ENCODE measurements at places on chromosomes 2 and 18.

DNA sequence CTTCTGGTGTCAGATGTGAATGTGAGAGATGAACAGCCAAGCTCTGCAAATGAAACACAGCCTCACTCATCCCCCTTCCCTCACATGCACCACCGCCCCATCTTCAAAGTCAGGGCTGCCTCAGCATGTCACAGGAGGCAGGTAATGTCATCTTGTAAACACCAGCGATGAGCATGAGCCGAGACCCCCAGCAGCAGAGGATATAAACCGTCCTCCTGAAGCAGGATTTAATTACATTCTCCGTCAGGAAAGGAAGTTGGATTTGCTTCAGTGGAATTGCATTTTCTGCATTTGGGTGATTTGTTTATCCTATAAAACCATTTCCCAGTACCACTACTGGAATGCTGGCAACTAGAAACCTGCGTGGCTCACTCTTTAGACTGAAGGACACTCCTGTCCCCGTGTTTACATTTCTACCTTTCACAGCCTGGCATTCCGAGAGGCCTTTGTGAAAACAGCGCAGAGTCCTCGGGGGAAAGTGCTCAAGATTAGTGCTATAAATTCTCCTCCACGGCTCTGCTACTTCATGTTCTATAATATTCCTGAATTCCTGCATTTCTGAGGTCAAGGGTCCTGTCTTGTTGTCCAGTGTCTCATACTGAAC lies 619.2 kb downstream of the IRS1 start:
- no peak for DNase-seq

- DNase-seq, result no peak
Observed at GRCh38 chr2:54422072-54422581, 34.0 kb upstream of the SPTBN1 start.

- DNase-seq, result no peak
Observed at GRCh38 chr2:106892048-106892447, 6.1 kb upstream of the ST6GAL2 start.

- no peak for DNase-seq
Observed at GRCh38 chr18:6811816-6812215, 82.3 kb downstream of the ARHGAP28 start.

GRCh38 chr2:204109681-204110080 lies 173.1 kb downstream of the ICOS start:
- no peak for DNase-seq

DNA sequence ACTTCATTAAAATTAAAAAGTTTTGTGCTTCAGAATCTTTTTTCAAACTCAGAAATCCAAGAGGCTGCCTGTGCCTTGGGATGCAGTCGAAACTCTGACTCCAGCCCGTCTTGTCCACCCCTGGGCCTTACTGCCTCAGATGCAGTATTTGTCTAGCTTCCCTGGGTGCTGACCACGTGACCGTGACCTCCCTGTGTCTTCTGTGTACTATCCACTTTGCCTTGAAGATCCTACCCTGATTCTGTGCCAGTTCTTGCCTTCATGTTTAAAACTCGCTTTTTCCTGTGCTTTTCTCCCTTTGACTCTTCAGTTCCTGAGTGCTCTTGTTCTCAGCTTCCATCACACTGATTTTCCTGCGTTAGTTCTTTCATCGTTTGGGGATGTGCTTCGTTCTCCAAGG lies 80.7 kb downstream of the ITGB1BP1 start:
- no peak for DNase-seq

DNA sequence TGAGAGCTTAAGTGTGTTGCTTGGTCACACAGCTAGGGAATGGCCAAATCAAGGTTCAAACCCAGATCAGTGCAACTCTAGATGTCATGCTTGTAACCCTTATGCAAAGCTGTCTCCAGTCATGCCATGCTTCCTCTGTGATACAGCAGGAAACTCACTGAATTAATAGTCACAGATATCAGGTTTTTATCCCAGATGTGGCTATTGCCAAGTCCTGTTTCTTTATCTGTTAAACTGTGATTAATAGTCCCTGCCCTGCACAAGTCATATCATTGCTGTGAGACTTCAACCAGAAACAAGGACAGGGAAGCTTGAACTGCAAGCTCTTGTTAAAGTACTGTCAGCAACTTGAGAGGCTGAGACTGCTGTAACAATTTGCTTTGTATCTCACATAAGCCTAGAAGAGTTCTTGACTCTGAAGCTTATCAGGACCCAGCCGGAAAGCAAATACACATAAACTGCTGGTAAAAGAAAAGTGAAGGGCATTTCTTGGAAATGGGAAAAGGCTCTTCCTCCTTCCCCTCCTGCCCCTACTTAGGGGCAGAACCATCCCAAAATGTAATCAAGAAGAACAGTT lies 609.0 kb downstream of the DCC start:
- DNase-seq, result no peak

DNA sequence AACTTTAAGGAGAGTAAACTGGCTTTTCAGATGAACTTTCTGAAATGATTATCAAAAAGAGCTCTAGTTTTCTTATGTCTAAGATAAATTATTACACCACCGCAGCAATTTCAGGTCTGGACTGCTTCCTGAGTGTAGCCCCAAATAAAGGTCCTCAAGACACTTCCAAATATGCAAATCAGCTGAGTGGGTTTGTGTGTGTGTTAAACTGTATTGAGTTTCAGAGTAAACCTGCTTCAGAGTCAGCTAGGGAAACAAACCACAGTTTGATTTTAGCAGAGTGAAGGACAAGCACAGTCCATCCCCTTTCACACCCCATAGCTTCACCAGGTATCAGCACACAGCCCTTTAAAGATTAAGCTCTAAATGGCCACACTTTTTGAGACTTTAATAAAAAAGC lies 168.7 kb downstream of the NRXN1 start:
- DNase-seq, result no peak

- no peak for DNase-seq
Observed at GRCh38 chr2:231039821-231040364, 2.6 kb downstream of the C2orf72 start.

DNA sequence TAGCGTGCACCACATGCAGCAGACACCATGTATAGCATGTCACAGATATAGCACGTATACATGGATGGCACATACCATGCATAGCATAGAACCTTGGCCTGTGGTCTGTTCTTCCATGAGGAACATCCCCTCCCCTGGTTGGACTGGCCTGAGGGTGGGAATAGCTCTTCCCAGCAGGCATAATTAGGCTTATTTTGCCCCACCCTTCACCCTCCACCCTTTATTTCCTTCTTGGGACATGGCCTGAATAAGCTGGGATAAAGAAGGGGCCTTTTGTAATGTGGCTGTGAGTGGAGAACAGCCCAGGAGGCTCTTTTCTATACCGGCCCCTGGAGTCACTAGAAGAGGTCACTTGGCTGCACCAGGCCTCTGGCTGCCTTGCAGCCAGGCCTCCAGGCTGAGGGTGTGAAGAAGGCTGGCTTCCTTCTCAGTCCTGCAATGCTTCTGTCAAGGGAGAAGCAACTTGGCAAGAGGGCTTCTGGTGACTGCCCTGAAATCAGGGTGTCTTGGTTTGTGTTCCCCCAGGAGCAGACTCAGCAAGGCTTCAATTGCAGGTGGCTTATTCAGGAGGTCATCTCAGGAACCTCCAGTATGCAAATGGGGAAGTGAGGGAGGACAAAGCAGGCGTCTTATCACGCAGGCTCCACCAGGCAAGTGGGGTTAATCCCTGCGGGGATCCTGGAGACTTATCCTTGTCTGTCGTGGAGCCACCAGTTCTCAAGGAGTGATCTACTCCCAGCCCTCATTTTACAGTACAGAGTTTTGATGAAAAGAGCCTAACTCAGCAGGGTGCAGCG lies 68.2 kb downstream of the HS6ST1 start:
- DNase-seq, result no peak

DNA sequence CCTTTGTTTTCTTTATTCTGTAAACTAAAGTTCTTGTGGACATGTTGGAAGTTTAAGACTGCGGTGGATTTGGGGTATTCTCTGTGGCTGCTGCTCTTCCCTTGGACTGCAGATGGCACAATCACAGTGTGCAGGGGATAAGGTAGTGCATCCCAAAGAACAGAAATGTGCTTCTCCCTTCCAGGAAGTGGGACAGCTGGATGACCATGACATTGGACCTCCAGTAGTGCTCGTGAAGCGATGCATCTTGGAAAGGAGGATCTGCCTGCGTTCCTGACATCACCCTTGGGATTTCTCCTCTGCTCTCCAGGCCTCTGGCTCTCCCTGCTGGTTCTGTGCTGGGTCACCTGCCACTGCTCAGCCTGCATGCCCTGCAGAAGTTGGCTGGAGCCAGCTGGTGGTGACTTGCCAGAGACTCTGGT lies 109.9 kb downstream of the SLC4A3 start:
- DNase-seq, result peak; percentile 14

- DNase-seq, result no peak
Observed at GRCh38 chr18:33513027-33513426, 65.0 kb upstream of the ASXL3 start.

DNA sequence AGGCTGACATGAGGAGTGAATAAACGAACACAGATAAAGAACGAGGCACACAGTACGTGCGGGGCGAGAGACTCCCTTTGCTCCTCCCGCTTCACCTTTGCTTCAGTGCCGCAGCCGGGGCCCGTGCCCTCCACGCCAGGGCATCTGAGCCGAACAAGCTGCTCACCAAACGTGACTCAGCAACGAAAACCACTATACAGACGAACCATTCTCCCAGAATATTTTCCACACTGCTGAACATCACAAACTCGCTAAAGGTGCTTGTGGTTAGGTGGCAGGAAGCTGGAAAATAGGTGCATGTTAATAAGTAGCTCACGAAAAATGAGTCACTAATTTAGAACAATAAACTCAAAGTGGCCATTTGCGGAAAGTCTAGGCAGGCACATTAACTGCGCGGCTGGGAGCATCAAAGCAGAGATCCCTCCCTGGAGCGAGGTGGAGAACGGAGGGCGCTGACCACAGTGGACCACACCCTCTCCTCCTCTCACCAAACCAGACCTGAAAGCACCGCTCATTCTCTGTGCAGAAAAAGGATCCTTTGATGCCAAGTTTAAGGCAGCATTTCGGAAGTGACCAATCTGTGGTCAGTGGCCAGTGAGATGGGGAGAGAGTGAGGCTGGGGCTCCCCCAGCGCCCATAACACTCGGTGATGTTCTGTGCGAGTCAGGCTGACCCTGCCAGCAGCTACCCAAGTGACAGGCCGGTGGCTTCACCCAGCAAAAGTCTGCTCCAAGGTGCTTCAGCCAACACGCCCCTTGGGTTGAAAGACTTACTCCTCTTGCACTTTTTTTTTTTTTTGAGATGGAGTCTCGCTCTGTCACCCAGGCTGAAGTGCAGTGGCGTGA lies 153.2 kb downstream of the HDAC4 start:
- DNase-seq, result no peak
